ENCODE measurements at places on chromosomes 12 and 14. TPM values are rescaled to one million over a fixed set of nuclear protein-coding genes. Genes with fewer than 3 reads are reported as not detected.

NEDD1 gene
- total RNA-seq = 43.9 TPM

- peak; percentile 95 for DNase-seq
Observed at GRCh38 chr12:12999959-13000615, at the start of gene HEBP1. Gene HEBP1 (minus strand): TSS chr12:13000265. CDS start chr12:13000114, 151 bp downstream.

- no peak for DNase-seq
Observed at GRCh38 chr12:104294927-104295668, 8.4 kb upstream of the EID3 start.

- DNase-seq = no peak
Observed at GRCh38 chr14:66273261-66273832, 212.8 kb upstream of the CCDC196 start.

DNA sequence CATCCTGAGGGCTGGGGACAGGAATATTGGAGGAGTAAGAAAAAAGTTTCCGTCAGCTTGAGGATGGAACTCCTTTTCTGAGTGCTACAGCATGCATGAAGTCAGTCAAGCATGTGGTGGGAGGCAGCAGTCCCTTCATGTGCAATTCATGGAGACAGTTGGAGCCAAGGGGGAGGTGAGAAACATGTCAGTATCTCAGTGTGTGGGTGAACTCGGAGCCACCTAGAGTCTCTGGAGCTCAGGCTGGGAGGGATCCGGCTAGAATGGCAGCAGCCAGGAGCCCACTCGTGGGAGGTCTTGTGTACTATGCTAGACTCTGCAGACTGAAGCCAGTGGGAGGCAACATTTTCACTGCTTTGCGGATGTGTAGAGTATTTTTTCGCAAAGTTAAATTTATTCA, 60.3 kb downstream of the AVPR1A start:
- no peak for DNase-seq
